IPS DF 6.9 (cell line): ENCODE measurements at places on chromosomes 2 and 18.
A peak's percentile ranks its signal among the peaks of the same experiment; 100 is the strongest.

- no peak overlapping the region for H3K27ac ChIP-seq
- H3K36me3 ChIP-seq, result no peaks in the 10 kb centered on the region
- no peak overlapping the region for H3K4me3 ChIP-seq
- no peaks in the 10 kb centered on the region for H3K4me1 ChIP-seq
- DNase-seq, result no peak
Measured at GRCh38 chr2:102063941-102064678, 72.3 kb downstream of the IL1R2 start.

- no peaks in the 10 kb centered on the region for H3K27me3 ChIP-seq
- H3K36me3 ChIP-seq, result no peaks in the 10 kb centered on the region
- H3K27ac ChIP-seq, result no peak overlapping the region
- no peaks in the 10 kb centered on the region for H3K4me1 ChIP-seq
- no peak overlapping the region for H3K4me3 ChIP-seq
Measured at GRCh38 chr18:60248336-60249330, 123.9 kb downstream of the MC4R start.

DNA sequence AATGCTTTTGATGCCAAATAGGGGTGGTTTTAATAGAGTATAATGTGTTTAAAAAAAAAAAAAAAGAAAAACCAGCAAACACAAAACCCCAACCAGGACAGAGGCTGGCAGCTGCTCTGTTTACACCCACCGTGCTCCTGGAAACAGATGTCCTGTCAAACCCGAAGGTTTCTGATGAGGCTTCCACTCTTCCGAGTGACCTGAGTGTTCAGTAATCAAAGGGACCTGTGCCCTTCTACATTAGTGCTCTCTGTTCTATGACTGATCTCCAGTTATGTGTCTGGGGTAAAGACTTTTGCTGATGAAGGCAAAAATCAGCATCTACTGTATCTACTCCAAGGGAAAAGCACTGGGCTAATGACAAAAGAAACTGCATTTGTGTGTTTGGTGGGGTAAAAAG, 3.5 kb upstream of the KLHL29 start:
- peaks cover 10% of the 10 kb centered on the region; the same call in 1 of the 2 replicates for H3K27me3 ChIP-seq
- 0 out of 2 replicates have a peak, but pooled peaks cover 2% of the 10 kb centered on the region for H3K4me1 ChIP-seq
- H3K4me3 ChIP-seq, result no peak overlapping the region

- H3K4me1 ChIP-seq, result no peaks in the 10 kb centered on the region
- no peak for DNase-seq
- H3K4me3 ChIP-seq, result peak overlapping the region; percentile 90; the same call in 1 of the 2 replicates
- no peaks in the 10 kb centered on the region for H3K36me3 ChIP-seq
- no peak overlapping the region for H3K27ac ChIP-seq
- H3K27me3 ChIP-seq, result no peaks in the 10 kb centered on the region
Measured at GRCh38 chr2:202910698-202911097, 775 bp downstream of the WDR12 start.

- H3K27me3 ChIP-seq, result no peaks in the 10 kb centered on the region
- DNase-seq, result no peak
- H3K4me3 ChIP-seq, result no peak overlapping the region
- H3K27ac ChIP-seq, result no peak overlapping the region
Measured at GRCh38 chr2:132896073-132896472, 226.1 kb upstream of the LYPD1 start.

GRCh38 chr2:135676031-135676430, 65.6 kb upstream of the UBXN4 start:
- no peak overlapping the region for H3K4me3 ChIP-seq
- no peaks in the 10 kb centered on the region for H3K4me1 ChIP-seq
- H3K36me3 ChIP-seq, result peaks cover 6% of the 10 kb centered on the region; the same call in 1 of the 2 replicates
- DNase-seq, result no peak

DNA sequence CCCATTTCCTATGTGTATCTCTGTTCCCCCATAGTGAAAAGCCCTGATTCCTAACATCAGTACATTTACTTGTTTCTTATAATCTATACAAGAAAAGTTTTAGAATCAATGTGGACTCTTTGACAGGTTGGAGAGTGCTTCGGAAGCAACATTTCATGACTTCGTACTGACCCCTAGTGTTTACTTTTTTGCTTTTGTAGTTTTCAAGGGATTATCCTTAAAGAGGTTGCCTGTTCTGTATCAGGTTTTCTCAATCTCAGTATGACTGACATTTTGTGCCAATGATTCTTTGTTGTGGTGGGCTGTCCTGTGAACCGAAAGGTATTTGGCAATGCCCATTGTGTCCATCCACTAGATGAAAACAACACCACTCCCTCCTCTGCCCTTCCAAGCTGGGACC, 43.3 kb upstream of the SERPINB2 start:
- peak; percentile 20 for DNase-seq
- H3K4me3 ChIP-seq, result no peak overlapping the region
- no peaks in the 10 kb centered on the region; the same call in 1 of the 2 replicates for H3K27me3 ChIP-seq
- H3K36me3 ChIP-seq, result no peaks in the 10 kb centered on the region

DNA sequence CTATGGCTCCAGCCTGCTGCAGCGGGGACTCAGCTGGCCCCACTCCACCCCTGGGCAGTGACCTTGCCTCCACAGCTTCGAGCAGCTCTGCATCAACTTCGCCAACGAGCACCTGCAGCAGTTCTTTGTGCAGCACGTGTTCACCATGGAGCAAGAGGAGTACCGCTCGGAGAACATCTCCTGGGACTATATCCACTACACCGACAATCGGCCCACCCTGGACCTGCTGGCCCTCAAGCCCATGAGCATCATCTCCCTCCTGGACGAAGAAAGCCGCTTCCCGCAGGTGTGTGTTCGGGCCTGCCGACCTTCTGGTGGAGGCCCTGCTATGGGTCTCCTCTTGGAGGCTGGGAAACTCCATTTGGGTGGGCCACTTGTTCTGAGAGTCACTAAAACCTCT, 48.6 kb downstream of the MYO7B start:
- no peak overlapping the region for H3K27ac ChIP-seq
- H3K27me3 ChIP-seq, result no peaks in the 10 kb centered on the region
- DNase-seq, result no peak
- no peaks in the 10 kb centered on the region for H3K36me3 ChIP-seq

- H3K4me3 ChIP-seq, result no peak overlapping the region
- no peaks in the 10 kb centered on the region for H3K27me3 ChIP-seq
Measured at GRCh38 chr18:13544953-13545352, 181.4 kb downstream of the FAM210A start.

DNA sequence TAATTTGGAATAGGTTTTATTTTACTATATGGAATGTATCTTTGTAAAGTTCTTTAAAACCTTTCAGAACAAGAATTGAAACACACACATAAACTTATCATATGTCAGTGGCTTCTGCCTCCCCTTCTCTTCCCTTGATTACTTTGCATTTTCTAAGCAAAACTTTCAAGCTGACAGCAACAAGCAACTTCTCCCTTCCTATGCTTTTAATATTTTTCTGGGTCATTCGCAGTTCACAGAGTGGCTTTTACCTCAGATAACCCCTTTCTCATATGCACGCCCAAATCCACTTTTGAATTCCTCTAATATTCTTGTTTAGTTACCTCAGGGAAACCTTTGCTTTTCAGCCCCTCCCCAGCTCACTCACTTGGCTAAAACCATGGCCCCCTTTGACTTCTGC, 36.7 kb upstream of the CDC42EP3 start:
- DNase-seq, result no peak
- no peaks in the 10 kb centered on the region for H3K4me1 ChIP-seq
- H3K27ac ChIP-seq, result no peak overlapping the region
- H3K27me3 ChIP-seq, result no peaks in the 10 kb centered on the region
- H3K36me3 ChIP-seq, result no peaks in the 10 kb centered on the region

- no peaks in the 10 kb centered on the region for H3K27me3 ChIP-seq
- H3K36me3 ChIP-seq, result no peaks in the 10 kb centered on the region
- DNase-seq, result no peak
- H3K27ac ChIP-seq, result no peak overlapping the region
Measured at GRCh38 chr2:96065381-96065930, 30.7 kb upstream of the GPAT2 start.

GRCh38 chr2:201795607-201796477, 10.5 kb upstream of the CDK15 start:
- no peaks in the 10 kb centered on the region for H3K27me3 ChIP-seq
- no peak overlapping the region for H3K4me3 ChIP-seq
- no peaks in the 10 kb centered on the region for H3K36me3 ChIP-seq
- peak; percentile 29 for DNase-seq

DNA sequence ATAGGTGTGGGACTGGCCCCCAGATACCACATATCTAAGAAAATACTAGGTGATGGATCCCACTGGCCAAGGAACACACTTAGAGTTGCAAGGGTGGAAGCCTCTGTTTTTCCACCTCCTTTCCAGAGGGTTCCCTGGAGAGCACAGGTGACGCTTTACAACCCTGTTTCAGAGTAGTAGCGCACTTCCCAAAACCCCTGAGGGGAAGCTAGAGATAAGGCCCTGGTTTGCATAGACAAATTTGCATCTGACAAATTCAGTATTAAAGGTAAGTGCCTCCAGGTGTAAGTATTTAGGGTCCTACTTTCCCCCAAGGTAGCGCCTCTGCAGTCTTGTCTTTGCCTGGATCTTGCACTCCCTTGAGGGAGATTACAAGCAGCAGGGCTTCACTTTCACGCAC, 474 bp upstream of the CERKL start:
- H3K27ac ChIP-seq, result no peak overlapping the region
- H3K4me3 ChIP-seq, result peak overlapping the region; percentile 49; the same call in 1 of the 2 replicates
- peaks cover 36% of the 10 kb centered on the region for H3K27me3 ChIP-seq
- no peaks in the 10 kb centered on the region for H3K4me1 ChIP-seq

DNA sequence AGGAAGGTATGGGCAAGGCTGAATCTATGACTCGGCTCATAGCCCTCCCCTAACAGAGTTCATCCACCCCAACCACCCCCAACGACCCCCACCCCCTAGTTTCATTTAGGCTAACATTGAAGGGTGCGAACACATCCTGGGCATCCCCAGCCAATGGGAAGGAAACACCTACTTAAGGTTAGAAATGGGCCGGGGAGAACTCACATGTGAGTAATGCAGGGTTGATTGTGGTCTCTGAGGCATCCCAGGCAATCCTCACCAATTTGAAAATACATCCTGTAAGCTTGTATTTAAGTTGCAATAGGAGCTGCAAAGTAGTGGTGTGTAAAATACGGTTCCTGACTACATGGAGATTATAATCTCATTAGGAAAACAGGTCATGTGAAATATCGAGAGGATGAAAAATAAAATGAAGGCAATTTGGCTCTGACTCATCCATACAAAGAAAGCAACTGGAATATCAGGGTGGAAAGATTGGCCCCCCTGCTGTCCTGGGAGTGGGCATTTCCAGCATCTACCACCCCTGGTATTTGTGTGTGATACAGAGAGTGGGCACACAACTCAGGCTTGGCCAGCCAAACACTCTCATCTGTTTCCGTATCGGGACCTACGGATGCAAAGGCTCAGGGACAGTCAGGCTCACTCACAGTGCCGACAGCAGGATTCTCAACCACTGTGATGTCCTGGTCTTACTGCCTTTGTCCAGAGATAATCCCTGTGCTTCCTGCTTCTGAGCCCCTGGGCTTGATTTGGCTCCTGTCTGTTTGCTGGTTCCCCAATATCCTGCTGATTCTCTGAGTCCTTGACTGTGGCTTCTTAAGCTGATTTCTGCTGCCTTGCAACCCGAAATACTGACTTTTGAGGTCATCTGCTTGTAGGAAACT, 90.0 kb upstream of the NCKAP5 start:
- no peak overlapping the region for H3K4me3 ChIP-seq
- DNase-seq, result no peak
- H3K27me3 ChIP-seq, result no peaks in the 10 kb centered on the region
- H3K4me1 ChIP-seq, result no peaks in the 10 kb centered on the region
- H3K27ac ChIP-seq, result no peak overlapping the region

GRCh38 chr2:85853499-85854165, 35.2 kb downstream of the ST3GAL5 start:
- H3K4me3 ChIP-seq, result no peak overlapping the region
- no peaks in the 10 kb centered on the region for H3K4me1 ChIP-seq
- H3K27ac ChIP-seq, result no peak overlapping the region
- H3K27me3 ChIP-seq, result no peaks in the 10 kb centered on the region
- no peak for DNase-seq

DNA sequence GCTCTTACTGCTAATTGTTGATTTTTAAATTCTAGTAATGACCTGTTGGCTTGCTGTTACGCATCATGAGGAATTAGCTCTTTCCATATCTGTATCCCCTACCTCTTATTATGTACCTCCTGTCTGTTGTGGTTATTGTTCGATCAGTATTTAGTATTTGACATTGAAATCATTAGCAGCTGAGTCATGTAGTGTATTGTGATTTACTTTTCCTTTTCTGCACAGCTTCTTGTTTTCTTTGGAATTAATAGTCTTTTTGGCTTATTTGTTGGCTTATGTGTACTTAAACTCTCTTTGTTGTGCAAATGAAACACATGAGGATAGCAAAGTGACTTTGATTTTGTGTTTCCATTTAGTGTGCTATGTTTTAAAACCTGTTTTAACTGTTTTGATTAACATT, 4.3 kb downstream of the EPB41L5 start:
- no peak overlapping the region for H3K27ac ChIP-seq
- H3K4me1 ChIP-seq, result peaks cover 1% of the 10 kb centered on the region; the same call in 1 of the 2 replicates
- H3K4me3 ChIP-seq, result no peak overlapping the region

GRCh38 chr18:45793264-45793965, 32.1 kb upstream of the SIGLEC15 start:
- no peak overlapping the region for H3K4me3 ChIP-seq
- H3K4me1 ChIP-seq, result no peaks in the 10 kb centered on the region
- no peaks in the 10 kb centered on the region for H3K27me3 ChIP-seq
- H3K36me3 ChIP-seq, result no peaks in the 10 kb centered on the region
- no peak for DNase-seq

DNA sequence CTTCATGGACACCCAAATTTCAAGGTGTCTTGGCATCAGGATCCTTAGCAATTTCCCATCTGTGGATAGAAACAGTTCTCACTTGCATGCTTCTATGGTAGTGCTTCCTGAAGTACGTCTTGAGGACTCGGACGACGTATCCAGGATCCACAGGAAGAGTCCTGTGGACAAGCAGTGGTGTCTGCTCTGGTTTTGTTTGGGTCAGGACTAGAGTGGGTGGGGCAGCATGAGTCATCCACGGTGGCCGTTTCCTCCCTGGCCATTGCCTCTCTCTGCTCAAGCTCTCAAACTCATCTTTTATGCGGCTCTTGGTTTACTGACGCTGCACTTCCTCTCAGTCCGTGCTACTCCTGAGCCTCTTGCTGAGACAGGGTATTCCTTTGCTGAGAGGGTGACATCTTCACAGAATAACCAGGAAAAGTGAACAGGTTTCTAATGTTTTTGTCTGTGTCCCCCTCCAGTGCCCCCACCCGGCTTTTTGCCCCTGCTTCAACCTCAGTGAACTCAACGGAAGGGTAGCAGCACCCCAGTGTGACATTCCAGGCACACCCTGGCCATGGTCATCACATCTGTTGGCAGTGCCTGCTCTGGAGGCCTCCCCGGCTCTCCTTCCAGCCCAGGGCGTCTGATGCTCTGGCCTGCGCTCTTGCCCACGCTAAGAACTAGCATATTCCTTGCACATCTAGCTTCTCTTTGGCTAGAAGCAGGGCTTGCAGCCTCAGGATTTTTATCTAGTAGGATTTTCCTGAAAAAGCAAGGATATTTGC, 62.2 kb downstream of the ARMC9 start:
- DNase-seq, result no peak
- no peaks in the 10 kb centered on the region for H3K27me3 ChIP-seq
- no peaks in the 10 kb centered on the region; the same call in none of the 2 replicates for H3K36me3 ChIP-seq
- H3K27ac ChIP-seq, result no peak overlapping the region

GRCh38 chr18:37624318-37624717, 58.7 kb upstream of the CELF4 start:
- no peaks in the 10 kb centered on the region for H3K36me3 ChIP-seq
- DNase-seq, result no peak
- H3K27ac ChIP-seq, result no peak overlapping the region
- H3K27me3 ChIP-seq, result no peaks in the 10 kb centered on the region

GRCh38 chr2:63023444-63023843, 27.2 kb upstream of the OTX1 start:
- H3K27me3 ChIP-seq, result no peaks in the 10 kb centered on the region
- no peak for DNase-seq
- H3K27ac ChIP-seq, result no peak overlapping the region
- no peaks in the 10 kb centered on the region for H3K36me3 ChIP-seq
- no peak overlapping the region for H3K4me3 ChIP-seq
